Gastroesophageal sphincter (tissue), 4 donors: ENCODE measurements at places on chromosomes 4 and X.

- ATAC-seq = no peak
Observed at GRCh38 chrX:5650904-5651303, 577.8 kb downstream of the NLGN4X start.

DNA sequence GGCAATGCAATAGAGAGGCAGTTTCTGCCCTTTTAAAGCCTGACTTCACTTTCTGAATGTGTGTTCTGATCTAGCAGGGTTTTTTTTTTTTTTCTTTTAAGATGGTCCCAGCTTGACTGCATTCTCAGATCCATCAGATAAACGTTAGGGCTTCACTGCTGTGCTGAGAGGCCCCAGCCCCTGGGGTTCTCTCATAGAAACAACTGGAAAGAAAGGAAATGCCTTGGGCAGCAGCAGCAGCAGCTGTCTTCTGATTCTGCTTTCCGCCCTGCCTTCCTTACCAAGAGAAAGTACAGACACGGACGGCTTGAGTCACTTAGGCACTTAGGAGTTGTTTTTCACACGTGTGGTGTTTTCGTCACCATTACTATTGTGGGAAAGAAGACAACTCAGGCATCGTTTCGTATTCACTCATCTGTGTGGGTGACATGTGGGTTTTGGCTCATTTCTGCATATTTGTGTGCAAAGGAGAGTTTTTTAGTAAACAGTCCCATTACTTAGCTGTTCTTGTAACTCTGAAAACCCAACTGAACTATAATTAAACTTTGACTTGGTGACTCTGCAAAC lies 172.0 kb downstream of the PTTG2 start:
- peak; percentile 92 for ATAC-seq

GRCh38 chr4:42995343-42995944 lies 102.9 kb downstream of the GRXCR1 start:
- ATAC-seq = no peak

DNA sequence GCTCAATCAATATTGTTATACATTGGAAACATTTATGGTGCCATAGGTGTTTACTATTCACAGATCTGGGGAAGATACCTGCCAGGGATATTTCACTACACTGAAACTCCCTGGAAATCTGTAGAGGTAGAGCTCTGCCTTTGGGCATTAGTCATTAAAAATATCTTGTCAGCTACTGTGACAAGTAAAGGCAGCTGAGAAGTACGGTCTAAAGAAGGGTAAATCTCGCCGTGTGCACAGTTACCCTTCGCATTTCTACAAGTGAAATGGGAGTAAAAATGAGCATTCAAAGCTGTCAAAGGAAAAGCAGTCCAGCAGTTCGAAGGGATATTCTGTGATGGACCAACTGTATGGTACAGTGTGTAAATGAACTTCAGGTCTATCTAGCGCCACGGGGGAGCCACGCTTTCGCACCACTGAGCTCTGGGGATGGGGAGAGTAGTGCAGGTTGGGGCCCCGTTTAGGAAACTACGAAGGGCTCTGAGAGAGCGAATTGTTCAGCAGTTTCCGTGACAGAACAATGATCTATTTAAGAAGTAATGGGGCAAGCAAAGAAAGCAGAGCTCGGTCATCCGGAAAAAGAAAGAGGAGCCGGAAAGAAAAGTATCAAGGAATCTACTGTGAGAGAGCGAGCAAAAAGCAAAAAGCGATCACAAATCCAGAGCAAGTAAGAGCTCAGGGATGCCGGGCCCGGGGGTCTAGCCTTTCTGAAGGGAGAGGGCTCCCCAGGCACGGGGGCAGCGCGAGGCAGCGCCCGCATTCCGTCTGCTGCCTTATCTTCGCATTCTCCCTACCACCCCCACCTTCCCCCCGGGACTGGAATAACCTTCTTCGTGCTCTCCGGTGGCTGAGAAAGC lies 646 bp downstream of the TIGD4 start:
- no peak for ATAC-seq

DNA sequence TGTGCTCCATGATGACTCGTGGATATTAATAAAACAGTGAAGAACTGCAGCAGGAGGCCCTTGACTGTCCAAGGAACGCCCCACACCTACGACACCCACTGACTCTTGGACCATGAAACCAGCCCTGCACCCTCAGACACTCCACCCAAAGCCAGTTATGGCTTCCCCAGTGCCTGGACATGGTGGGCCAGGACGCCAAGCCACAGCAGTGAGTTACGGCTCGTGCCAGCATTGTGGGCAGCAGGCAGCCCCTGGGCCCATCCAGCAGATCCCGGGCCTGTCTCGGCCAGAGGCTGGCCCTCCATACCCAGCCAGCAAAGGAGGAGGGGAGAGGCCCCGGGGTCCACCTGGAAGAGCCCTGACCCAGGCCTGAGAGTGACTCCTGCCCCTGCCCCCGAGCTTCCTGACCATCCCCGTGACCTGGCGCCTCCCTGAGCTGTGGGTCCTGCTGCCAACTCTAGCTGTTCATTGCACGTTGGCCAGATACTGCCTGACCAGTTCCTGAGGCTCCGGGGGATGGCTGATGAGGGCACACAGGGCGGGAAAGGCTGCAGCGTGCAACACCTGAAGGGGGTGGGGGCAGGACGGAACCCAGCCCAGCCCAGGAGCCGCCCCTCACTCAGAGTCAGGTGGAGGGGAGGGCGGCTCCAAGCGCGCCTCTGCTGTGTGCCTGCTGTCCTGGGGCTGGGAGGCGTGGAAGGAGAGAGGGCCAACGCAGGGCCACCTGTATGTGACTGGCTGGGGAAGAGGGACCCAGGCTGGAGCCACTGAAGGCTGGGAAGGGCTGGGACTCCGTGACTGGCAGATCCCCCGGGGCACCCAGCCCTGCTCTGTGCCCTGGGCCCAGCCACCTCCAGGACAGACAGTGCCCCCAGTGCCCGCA lies 739 bp downstream of the SLC49A3 start:
- ATAC-seq = no peak

GRCh38 chr4:112175840-112176239 lies 30.6 kb downstream of the FAM241A start:
- ATAC-seq = no peak

DNA sequence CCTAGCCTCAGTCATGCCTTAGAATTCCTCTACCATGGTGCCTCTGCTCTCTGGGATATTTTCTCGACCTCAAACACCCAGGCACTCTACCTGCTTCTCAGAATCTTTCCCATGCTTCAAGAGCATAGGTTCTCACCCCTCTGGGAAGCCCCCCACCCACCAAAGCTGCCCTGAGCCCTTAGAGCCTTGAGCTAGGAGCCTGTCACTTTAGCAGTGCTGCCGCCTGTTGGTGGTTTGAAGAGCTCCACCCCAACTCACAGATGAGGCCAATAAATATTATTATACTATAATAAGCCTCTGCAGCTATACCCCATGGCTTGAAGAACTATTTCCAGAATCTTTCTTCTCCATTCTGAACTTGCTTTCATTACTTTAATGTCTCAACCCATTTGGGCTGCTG lies 109.7 kb downstream of the RTL5 start:
- ATAC-seq = no peak

- ATAC-seq = peak; percentile 72
Observed at GRCh38 chr4:140012688-140013486, 141.1 kb downstream of the MAML3 start.

DNA sequence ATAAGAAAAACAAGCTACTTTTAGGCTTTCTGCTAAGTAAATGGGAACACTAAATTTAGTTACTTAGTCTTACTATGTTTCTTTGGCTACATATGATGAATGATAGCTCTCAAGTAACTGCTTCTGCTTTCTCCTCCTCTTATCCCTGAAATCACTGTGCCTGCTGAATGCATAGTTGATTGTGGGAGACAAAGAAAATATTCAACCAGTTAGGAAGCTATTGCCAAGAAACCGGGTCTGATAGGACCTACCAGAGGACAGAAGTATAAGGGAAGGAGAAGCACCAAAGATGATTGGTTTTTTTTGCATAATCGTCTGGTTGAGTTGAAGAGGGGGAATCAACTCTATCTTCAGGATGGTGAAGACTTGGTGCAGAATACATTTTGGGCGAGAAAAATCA lies 28.0 kb upstream of the NDUFC1 start:
- no peak for ATAC-seq

DNA sequence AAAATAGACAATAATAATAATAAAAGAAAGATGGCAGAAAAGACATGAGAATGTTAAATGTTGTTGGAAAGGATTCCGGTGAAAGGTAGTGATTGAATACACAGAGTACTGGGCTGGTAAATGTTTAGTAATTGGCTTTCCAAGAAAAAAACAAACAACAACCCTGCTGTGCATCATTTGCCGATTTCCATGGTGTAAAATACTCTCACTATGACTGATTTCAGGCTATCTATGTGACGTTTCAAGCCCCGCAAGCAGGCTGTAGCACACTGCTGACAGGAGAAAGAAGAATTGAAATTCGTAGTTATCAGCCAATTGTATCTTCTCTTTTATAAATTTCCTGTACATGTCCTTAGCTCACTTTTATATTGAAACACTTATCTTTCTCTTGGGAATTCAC lies 13.6 kb upstream of the SEPTIN6 start:
- ATAC-seq = no peak

- ATAC-seq = no peak
Observed at GRCh38 chr4:108685036-108685686, 34.8 kb downstream of the OSTC start.

- ATAC-seq = no peak
Observed at GRCh38 chr4:54872261-54872660, 214.5 kb downstream of the KIT start.

DNA sequence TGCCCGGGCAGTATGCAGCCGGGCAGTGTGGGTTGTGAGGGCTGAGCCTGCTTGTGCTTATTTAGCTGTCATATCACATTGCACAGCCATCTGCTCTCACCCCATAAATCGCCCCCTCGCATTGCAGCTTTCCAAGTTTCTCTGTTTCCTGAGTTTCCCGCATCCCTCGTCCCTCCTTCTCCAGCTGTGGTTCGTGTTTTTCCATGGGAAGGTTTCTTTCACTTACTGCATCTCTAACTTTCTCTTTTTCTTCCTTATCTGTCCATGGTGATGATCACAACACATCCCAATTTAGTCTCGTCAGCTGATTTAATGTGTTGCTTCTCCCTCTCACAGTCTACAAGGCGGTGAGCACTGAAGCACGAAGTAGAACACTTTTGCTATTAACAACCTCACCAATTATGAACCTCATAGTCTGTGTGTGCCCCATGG lies 118.1 kb downstream of the ENPP6 start:
- ATAC-seq = no peak

DNA sequence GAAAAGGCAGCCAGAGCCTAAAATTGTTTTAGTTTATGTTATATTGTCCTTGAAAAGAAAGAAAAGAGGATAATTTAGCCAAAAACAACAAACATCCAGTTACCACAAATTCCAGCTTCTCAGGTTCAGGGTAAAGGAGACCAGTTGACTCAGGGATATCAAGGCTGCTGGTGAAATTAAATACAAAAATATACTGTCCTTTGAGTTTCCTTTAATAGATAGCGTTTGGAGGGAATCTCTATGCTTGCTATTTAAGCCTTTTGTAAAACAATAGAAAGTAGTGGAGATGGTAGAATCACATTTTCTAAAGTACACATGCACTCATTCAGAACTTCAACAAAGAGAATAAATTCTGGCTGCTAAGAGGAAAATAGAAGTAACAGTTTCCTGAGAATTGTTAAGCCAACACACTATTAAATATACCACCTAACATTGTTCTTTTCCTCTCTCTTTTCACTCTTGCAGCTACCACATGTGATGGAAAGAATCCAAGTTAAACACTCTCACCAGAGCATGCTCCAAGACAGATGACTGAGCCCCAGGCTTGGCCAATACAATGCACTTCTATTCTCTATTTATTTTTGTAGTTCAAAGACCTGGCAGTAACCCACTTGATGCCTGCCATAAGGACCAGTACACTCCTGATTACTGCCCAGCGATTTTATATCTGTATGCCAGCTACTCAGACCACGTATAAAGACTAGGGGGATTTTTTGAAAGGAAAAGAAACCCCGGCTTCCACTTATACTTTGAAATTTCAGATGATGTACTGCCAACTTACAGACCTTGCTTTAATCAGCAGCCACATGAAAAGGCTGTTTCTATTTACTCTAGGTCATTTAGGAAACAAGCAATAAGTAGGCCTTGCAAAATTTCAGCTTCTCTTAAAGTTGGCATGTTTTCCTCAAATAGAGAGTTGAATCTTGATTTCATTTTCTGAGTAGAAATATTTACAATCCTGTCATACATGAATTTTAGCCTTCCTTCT lies 756.9 kb downstream of the FAT4 start:
- ATAC-seq = no peak

DNA sequence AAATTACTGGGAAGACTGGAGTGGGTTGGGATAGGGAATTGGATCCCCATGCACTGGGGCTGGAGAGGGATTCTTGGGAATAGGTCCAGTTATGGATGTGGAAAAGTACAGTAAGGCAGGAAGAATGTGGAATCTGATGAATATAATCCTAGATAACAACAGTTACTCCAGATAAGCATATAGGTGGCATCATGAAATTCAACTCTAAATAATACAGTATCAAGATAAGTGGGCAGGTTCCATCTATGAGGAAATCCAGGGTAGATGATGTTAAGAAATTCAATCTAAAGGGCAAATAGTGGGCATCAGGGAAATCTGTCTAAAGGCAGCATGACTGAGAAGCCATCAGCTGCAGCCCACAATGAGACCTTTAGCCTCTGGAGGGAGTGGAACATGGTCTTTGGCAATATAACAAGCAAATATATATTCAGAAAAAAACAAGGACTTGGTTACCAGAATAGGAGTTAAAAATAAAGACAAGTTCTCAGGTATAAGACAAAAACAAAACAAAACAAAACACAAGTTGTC lies 1.2 kb downstream of the DTHD1 start:
- no peak for ATAC-seq

DNA sequence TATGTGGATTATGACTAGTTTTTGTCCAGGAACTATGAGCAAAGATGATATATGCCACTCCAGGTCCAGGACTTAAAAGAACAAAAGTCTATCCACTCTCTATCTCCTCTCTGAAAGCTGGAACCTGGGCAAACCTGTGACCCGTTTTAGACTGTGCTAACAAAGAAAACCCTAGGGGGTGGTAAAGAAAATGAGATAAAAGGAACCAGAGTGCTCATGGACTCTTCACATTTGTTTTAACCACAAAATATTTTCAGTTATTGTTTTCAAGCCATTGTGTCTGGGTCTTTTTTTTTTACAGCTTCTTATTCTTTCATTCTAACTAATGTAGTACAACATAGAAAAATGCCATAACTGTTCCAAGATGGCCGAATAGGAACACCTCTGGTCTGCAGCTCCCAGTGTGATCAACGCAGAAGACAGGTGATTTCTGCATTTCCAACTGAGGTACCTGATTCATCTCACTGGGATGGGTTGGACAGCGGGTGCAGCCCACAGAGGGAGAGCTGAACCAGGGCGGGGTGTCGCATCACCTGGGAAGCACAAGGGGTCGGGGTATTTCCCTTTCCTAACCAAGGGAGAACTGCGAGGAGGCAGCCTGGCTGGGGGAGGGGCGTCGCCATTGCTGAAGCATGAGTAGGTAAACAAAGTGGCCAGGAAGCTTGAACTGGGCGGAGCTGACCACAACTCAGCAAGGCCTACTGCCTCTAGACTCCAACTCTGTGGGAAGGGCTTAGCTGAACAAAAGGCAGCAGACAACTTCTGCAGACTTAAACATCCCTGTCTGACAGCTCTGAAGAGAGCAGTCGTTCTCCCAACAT lies 45.1 kb downstream of the CHM start:
- ATAC-seq = no peak

DNA sequence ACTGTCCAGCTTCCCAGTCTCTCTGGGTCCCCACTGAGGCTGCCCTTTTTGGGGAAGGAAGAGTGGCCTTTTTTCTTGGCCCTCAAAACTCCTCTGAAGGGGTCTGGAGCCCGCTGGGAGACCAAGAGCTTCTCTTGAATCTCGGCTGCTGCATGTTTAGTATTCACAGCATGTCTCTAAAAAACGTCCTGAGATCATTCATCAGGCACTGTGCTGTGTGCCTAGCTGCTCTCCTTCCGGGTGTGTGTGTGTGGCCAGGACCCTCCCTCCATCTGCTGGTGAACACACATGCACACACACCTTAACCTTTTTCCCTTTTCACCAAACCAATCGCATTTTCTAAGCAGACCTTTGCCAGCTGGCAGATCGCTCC lies 841 bp upstream of the FRMPD3 start:
- no peak for ATAC-seq
